GM23248 (cell line): ENCODE measurements at places on chromosomes 5 and 9. TPM values are rescaled to one million over a fixed set of nuclear protein-coding genes. Genes with fewer than 3 reads are reported as not detected.

Gene WHRN
- total RNA-seq: 0.76 and 1.1 TPM in 2 replicates

- peak; percentile 75 for DNase-seq
- no peaks in the 10 kb centered on the region for H3K27me3 ChIP-seq
- peaks cover 14% of the 10 kb centered on the region for H3K4me1 ChIP-seq
- H3K36me3 ChIP-seq: no peaks in the 10 kb centered on the region
- no peak overlapping the region for H3K4me3 ChIP-seq
- H3K27ac ChIP-seq: no peak overlapping the region
Measured at GRCh38 chr9:15873573-15874177, 320.8 kb downstream of the CCDC171 start.

DNA sequence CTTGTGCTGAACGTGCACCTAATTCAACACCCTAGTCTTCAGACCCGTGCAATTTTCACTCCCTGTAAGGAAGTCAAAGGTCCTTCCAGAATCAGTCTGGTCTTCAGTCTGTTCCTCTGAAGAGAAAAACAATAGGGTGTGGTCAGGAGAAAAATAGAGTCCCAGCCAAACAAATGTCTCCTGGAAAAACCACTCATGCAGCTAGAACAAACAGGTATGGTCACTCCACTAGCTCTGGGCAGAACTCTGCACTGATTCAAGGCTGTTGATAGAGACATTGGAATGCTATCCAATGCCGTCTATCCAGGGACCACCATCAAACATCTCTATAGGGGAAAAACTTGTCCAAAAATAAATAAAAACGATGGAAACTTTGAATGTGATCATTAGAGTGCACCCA lies 81.8 kb upstream of the MAP3K1 start:
- H3K36me3 ChIP-seq: no peaks in the 10 kb centered on the region
- no peak overlapping the region for H3K4me3 ChIP-seq
- 0 out of 2 replicates have a peak, but pooled peaks cover 7% of the 10 kb centered on the region for H3K4me1 ChIP-seq
- H3K27me3 ChIP-seq: peaks cover 4% of the 10 kb centered on the region; the same call in 1 of the 2 replicates
- DNase-seq: no peak

DNA sequence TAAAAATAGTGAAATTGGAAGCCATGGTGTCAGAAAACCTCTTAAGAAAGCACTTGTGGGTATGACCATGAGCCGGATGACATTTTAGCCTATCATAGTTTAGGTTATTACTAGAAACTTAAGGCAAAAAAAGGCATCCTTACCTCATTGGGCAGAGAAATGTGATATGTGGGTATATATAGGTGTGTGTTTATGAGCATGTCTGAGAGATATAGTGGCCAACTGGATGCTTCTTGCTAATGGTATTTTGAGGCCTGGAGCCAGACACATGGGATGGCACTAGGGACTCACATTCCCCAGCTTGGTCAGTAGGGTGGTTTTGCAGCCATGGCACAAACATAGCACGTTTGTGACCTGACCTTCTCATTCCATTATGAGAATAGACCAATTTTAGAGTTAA lies 295.6 kb upstream of the MEF2C start:
- H3K36me3 ChIP-seq: no peaks in the 10 kb centered on the region
- no peak overlapping the region for H3K4me3 ChIP-seq
- H3K27ac ChIP-seq: no peak overlapping the region
- H3K27me3 ChIP-seq: no peaks in the 10 kb centered on the region

DNA sequence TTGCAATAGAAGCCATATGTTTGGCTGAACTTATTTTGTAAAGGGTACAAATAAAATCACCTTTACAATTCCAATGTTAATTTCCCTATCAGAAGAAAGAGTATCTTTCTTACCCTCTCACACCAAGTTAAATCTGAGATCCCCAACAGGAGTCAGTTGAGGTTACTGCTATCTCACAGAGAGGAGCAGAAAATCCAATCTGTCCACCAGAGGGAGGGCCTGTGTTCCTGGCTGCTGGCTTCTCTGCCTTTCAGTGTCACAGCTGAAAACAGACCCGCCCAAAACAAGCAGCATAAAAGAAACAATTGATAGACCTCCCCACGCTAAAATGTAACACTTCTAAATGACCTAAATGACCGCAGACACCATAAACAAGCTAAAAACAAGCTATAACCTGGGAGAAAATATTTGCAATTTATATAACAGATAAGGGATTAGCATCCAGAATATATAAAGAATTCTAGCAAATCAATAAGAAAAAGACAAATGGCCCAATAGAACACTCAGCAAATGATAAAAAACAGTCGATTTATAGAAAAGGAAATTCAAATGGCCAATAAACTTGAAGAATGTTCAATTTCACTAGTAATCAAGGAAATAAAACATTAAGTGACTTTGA lies 24.5 kb upstream of the MVB12B start:
- H3K4me3 ChIP-seq: no peak overlapping the region
- H3K4me1 ChIP-seq: no peaks in the 10 kb centered on the region
- no peaks in the 10 kb centered on the region for H3K36me3 ChIP-seq
- no peaks in the 10 kb centered on the region for H3K27me3 ChIP-seq
- no peak overlapping the region for H3K27ac ChIP-seq

Gene REEP2
- 4.4 and 5.0 TPM in 2 replicates for total RNA-seq

- peak overlapping the region; percentile 65 for H3K27ac ChIP-seq
- DNase-seq: no peak
- peaks cover 27% of the 10 kb centered on the region for H3K36me3 ChIP-seq
- no peak overlapping the region for H3K4me3 ChIP-seq
Measured at GRCh38 chr5:172919525-172920446, 39.4 kb upstream of the RPL26L1 start.

Gene ZNF366
- total RNA-seq: not detected in 2 replicates

GRCh38 chr5:169503886-169504285 lies 79.7 kb upstream of the SPDL1 start:
- no peaks in the 10 kb centered on the region for H3K27me3 ChIP-seq
- no peak overlapping the region for H3K27ac ChIP-seq
- no peak for DNase-seq

GRCh38 chr9:136974817-136975535 lies 2.3 kb upstream of the PTGDS start:
- no peak overlapping the region for H3K27ac ChIP-seq
- no peak overlapping the region for H3K4me3 ChIP-seq
- H3K27me3 ChIP-seq: no peaks in the 10 kb centered on the region
- H3K4me1 ChIP-seq: no peaks in the 10 kb centered on the region
- no peak for DNase-seq

- no peak for DNase-seq
- H3K27me3 ChIP-seq: peaks cover 49% of the 10 kb centered on the region
- H3K36me3 ChIP-seq: no peaks in the 10 kb centered on the region
- no peak overlapping the region for H3K27ac ChIP-seq
- no peak overlapping the region for H3K4me3 ChIP-seq
Measured at GRCh38 chr5:90882448-90882847, 323.9 kb downstream of the ADGRV1 start.

DNA sequence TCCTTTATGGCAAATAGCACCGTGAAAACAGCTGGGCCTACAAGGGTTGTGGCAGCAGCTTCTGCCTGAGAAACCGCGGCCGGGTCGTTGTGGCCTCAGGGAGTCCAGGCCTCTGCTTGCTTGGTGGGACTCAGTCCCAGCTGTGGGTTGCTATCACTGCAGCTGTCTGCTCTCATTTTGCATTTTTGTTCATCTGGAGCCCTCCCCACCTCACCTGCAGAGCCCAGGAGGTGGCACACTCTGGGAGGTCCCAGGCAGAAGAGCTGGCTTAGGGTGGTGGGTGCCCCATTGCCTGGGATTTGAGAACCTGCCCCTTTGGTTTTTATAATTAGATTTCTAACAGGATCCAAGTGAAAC lies 138.4 kb downstream of the GADD45G start:
- H3K27ac ChIP-seq: no peak overlapping the region
- no peak overlapping the region for H3K4me3 ChIP-seq
- no peaks in the 10 kb centered on the region for H3K27me3 ChIP-seq
- H3K36me3 ChIP-seq: no peaks in the 10 kb centered on the region
- no peak for DNase-seq
- H3K4me1 ChIP-seq: no peaks in the 10 kb centered on the region

- peaks cover 22% of the 10 kb centered on the region for H3K4me1 ChIP-seq
- H3K27me3 ChIP-seq: no peaks in the 10 kb centered on the region
- no peak overlapping the region for H3K27ac ChIP-seq
Measured at GRCh38 chr5:36378551-36378950, 76.8 kb upstream of the RANBP3L start.

- no peaks in the 10 kb centered on the region for H3K36me3 ChIP-seq
- no peaks in the 10 kb centered on the region for H3K4me1 ChIP-seq
- no peak overlapping the region for H3K4me3 ChIP-seq
- no peak overlapping the region for H3K27ac ChIP-seq
- no peak for DNase-seq
Measured at GRCh38 chr9:133930682-133931485, 61.2 kb downstream of the VAV2 start.

Gene GRXCR2
- not detected in 2 replicates for total RNA-seq
